ENCODE measurements at places on chromosomes 11 and 22. TPM values are rescaled to one million over a fixed set of nuclear protein-coding genes. Genes with fewer than 3 reads are reported as not detected.
A peak's percentile ranks its signal among the peaks of the same experiment; 100 is the strongest.

The CD44 gene
- 50.4 TPM for total RNA-seq

The DYNC2H1 gene
- 5.9 TPM for total RNA-seq

The MFRP gene
- not detected for total RNA-seq

The NFAM1 gene
- not detected for total RNA-seq

DNA sequence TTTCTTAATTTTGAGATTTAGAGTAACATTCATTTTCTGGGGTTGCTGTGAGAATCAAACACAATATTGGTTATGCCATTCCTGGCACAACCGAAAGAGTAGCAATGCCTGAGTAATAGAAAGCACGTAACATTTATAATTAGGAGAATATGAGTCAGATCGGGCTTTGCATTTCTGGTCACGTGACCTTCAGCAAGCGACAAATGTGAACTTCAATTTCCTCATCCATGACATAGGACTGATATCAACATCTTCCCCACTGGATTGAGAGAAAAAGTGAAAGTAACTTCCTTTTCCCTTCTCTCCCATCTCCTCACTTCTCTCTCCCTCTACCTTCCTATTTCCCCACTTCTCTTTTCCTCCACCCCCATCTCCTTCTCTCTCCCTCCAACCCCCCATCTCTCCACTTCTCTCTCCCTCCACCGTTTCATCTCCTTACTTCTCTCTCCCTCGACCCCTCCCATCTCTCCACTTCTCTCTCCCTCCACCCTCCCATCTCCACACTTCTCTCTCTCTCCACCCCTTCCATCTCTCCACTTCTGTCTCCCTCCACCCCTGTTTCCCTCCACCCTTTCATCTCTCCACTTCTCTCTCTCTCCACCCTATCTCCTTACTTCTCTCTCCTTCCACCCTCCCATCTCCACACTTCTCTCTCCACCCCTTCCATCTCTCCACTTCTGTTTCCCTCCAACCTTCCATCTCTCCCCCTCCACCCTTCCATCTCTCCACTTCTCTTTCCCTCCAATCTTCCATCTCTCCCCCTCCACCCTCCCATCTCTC is 33.5 kb upstream of the CAT start:
- no peak for DNase-seq
- no peaks in the 10 kb centered on the region for H3K4me1 ChIP-seq
- no peak overlapping the region for H3K27ac ChIP-seq
- no peaks in the 10 kb centered on the region for H3K36me3 ChIP-seq
- H3K4me3 ChIP-seq = no peak overlapping the region

GRCh38 chr22:37559901-37560607 is at the start of gene CDC42EP1:
CDC42EP1 (plus strand) TSS chr22:37560480; CDS start chr22:37566350, 5,870 bp downstream.
- H3K27ac ChIP-seq = peak within 1 kb of the TSS; percentile 70
- H3K27me3 ChIP-seq = no peaks in the 10 kb centered on the region
- H3K4me1 ChIP-seq = peaks cover 50% of the 10 kb centered on the region
- no peaks in the 10 kb centered on the region for H3K36me3 ChIP-seq
- DNase-seq = peak; percentile 75

DNA sequence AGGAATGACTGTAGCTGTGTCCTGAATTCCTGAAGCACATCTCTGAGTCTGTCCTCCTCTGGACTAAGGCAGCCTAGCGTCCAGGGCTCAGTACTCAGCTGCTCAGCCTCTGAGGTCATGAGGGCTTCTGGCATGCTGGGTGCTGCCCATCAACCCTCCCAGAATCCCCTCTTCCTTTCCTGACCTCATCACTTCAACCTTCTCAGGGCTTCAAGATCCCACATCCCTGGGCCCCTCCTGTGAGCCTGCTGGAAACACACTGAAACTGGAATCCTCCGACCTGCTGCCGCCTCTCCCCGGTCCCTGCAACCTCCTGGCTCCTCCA is 803 bp downstream of the KRTAP5-8 start:
- H3K36me3 ChIP-seq = no peaks in the 10 kb centered on the region
- no peaks in the 10 kb centered on the region for H3K27me3 ChIP-seq
- DNase-seq = no peak

- no peak overlapping the region for H3K4me3 ChIP-seq
- DNase-seq = peak; percentile 0
- H3K27ac ChIP-seq = no peak overlapping the region
Observed at GRCh38 chr11:60974726-60975125, 3.2 kb downstream of the CD6 start.

DNA sequence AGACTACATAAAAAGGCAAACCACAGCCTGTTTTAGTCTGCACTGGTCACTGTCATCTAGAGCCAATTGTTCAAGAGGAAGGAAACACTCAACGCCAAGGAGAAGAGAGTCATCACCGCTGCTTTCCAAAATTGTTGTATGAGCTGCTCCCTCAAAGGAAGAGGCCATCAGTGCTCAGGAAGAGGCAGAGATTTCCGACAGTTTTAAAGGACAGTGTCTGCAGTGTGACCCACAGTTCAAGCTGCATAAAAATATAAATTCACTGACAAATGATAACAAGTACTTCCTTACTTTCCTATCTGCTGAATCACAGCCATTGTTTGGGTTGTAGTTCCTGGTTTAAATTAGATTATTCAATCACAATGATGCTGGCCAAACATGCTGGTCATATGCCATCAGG is 16.4 kb downstream of the PRCP start:
- peaks cover 8% of the 10 kb centered on the region for H3K4me1 ChIP-seq
- no peaks in the 10 kb centered on the region for H3K27me3 ChIP-seq
- H3K4me3 ChIP-seq = no peak overlapping the region
- peaks cover 2% of the 10 kb centered on the region for H3K36me3 ChIP-seq

- H3K27me3 ChIP-seq = no peaks in the 10 kb centered on the region
- no peak for DNase-seq
- H3K4me3 ChIP-seq = no peak overlapping the region
- H3K4me1 ChIP-seq = no peaks in the 10 kb centered on the region
Observed at GRCh38 chr22:24948356-24949202, 2.1 kb upstream of the LHFPL7 start.

DNA sequence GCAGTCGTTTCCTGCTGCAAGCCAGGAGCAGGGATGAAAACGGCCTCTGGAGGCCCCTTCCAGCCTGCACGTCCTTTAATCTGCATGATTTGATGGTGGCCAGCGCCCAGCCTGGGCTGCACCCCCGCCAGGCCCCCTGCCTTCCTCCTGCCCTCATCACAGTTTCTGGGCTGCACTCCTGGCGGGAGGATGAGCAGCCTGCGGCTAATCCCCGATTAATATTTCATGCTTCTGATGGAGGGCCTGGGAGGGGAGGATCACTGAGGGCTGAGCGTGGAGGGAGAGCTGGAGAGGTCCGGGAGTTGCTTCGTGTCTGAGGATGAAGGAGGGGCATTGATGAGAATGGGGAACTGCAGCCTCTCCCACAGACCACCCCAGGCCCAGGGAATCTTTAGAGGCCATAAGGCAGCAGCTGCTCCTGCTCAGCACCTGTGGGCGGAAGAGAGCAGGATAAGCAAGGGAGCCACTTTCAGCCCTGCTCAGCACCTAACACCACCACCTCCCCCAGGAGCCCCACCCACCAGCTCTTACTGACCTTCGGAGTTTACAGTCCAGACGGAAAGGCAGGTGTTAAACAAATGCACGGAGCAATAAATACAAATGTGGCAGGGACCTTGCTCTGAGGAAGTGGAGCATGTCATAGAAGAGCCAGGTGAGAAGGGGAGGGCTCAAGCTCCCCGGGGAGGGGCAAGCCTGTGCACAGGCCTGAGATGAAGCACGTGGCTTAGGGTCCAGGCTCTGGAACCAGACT is 135.0 kb upstream of the NECTIN1 start:
- peak overlapping the region; percentile 61 for H3K27ac ChIP-seq
- no peaks in the 10 kb centered on the region for H3K27me3 ChIP-seq
- H3K4me1 ChIP-seq = peaks cover 19% of the 10 kb centered on the region
- no peaks in the 10 kb centered on the region for H3K36me3 ChIP-seq
- H3K4me3 ChIP-seq = no peak overlapping the region

- no peak overlapping the region for H3K4me3 ChIP-seq
- DNase-seq = no peak
- H3K27ac ChIP-seq = no peak overlapping the region
- H3K27me3 ChIP-seq = no peaks in the 10 kb centered on the region
Observed at GRCh38 chr22:29606320-29606719, 2.9 kb downstream of the NF2 start.

- no peaks in the 10 kb centered on the region for H3K36me3 ChIP-seq
- H3K4me3 ChIP-seq = no peak overlapping the region
- no peak for DNase-seq
- H3K27ac ChIP-seq = no peak overlapping the region
Observed at GRCh38 chr11:108787105-108787504, 122.2 kb downstream of the DDX10 start.

GRCh38 chr11:69592986-69593650 is 47.8 kb upstream of the CCND1 start:
- H3K4me3 ChIP-seq = no peak overlapping the region
- H3K4me1 ChIP-seq = no peaks in the 10 kb centered on the region
- H3K27ac ChIP-seq = no peak overlapping the region
- H3K27me3 ChIP-seq = no peaks in the 10 kb centered on the region
- DNase-seq = no peak
- no peaks in the 10 kb centered on the region for H3K36me3 ChIP-seq

- H3K27me3 ChIP-seq = no peaks in the 10 kb centered on the region
- DNase-seq = no peak
- no peak overlapping the region for H3K4me3 ChIP-seq
- no peaks in the 10 kb centered on the region for H3K36me3 ChIP-seq
- H3K27ac ChIP-seq = no peak overlapping the region
Observed at GRCh38 chr11:102709201-102709945, 3.8 kb upstream of the MMP27 start.

DNA sequence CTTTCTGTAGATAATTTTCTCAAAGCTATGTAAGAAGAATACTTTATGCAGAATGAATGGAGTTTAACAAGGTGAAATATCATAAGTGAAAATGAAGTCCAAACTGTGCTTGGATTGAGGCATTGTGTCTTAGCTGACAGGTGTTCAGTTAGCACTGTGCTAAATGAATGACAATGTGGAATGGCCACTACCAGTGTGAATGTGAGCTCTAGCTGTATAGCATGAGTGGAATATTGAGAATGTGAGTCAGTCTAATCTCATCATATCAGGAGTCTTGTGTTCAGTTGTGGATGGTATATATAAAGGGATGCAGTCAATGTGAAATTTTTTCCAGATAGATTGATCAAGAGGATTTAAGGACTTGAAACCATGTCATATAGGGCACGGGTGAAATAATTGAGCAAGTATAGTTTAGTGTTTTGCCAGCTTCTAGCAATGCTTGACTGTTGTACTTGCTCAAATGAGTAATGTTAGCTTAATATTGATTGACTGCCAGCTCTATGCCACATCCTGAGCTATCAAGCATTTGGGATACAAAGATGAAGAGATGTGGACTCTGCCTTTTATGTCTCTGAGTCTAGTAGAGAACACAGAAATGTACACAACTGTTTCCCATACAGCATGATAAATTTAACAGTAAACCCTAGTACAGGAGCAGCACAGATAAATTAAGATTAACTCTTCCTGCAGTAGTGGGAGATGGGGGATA is 10.6 kb upstream of the RAG2 start:
- no peaks in the 10 kb centered on the region for H3K4me1 ChIP-seq
- DNase-seq = no peak
- H3K36me3 ChIP-seq = no peaks in the 10 kb centered on the region
- H3K4me3 ChIP-seq = no peak overlapping the region

DNA sequence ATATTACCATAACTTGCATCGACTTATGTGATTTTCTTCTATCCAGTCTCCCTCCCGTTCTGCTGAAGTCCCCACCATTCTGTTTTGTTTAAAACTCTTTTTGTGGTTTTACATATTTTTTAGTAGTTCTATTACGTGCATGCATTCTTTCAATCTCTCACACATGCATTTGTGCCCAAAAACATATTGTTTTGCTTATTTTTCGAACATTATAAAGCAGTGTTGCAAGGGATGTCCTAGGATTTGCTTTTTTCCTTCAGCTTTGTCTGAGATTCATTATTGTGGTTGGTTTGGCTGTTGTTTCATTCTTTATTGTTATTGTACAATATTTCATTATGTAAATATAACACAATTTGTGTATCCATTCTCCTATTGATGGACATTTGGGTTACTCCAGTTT is 235.7 kb downstream of the DYNC2H1 start:
- H3K36me3 ChIP-seq = no peaks in the 10 kb centered on the region
- H3K4me3 ChIP-seq = no peak overlapping the region
- no peak for DNase-seq
- H3K27me3 ChIP-seq = no peaks in the 10 kb centered on the region
- no peaks in the 10 kb centered on the region for H3K4me1 ChIP-seq
